Thymus (tissue), 14 donors: ENCODE measurements at places on chromosomes 5 and 9.

DNA sequence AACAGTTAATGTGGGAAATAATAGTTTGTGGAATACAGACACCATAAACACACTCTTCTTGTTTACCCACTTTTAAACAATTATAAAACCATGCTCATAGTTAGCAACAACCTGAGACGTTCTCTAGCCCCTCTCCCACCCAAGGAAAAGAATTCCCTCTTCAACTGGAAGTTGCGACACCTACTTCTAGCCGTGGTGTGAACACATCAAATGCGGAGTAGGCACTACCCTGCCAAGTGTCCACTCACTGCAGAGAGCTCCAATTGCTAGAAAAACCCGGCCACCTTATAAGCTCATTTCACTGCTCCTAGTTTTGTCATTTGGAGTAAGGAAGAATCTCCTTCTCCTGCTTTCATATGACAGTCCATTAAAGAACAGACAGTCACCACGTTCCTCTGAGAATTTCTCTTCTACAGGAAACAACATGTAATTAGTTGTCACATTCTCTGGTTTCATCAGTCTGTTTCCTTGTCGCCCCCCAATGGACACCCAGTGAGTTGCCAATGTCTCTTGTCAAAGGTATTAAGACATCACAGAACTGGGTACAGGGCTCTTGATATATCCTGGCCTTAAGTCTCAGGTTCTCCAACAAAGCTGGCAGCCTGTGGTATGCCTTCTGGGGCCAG, 47.3 kb downstream of the PRLR start:
- no peaks in the 10 kb centered on the region for H3K27me3 ChIP-seq
- DNase-seq, result no peak
- no peaks in the 10 kb centered on the region for H3K36me3 ChIP-seq
- no peak overlapping the region for H3K4me3 ChIP-seq

DNA sequence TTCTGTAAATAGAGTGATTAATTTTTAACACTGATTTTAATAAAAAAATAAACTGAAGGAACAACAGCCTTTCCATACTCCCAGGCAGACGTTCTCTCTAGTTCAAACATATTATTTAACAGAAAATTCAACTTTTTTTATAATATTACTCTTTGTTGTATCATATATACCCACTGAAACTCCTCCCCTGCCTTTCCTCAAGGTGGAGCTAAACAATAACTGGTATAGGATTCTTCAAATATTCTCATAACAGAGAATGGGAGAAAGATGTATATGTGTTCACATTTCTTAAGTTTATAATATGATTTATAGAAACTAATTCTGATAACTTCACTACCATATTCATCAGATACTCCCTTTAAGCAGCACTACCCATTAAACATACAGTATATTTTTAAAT, 83.4 kb downstream of the CYLC2 start:
- no peaks in the 10 kb centered on the region for H3K27me3 ChIP-seq
- no peak overlapping the region for H3K4me3 ChIP-seq
- no peaks in the 10 kb centered on the region for H3K4me1 ChIP-seq
- no peak overlapping the region for H3K27ac ChIP-seq
- no peaks in the 10 kb centered on the region for H3K36me3 ChIP-seq
- DNase-seq, result no peak

DNA sequence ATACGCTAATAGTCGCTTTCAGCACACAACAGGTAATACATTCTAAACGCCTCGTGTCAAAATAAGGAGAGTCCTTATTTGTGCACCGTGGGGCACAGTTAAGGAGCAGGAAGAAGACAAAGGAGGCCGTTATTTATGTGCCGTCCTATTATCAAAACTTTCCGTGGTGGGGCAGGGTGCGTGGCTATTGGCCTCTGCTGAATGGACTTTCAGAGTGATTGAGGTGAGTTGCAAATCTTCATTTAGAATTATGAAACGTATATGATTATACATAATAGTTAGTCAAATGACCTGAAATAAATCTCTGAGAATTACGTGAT, 833 bp downstream of the C5orf24 start:
- peak overlapping the region; percentile 87 for H3K27ac ChIP-seq
- DNase-seq, result no peak
- H3K4me1 ChIP-seq, result peaks cover 10% of the 10 kb centered on the region
- no peaks in the 10 kb centered on the region for H3K27me3 ChIP-seq
- peak overlapping the region; percentile 80 for H3K4me3 ChIP-seq

GRCh38 chr5:76351577-76351976, 51.5 kb upstream of the IQGAP2 start:
- H3K4me3 ChIP-seq, result no peak overlapping the region
- H3K27ac ChIP-seq, result no peak overlapping the region
- H3K27me3 ChIP-seq, result no peaks in the 10 kb centered on the region
- H3K36me3 ChIP-seq, result no peaks in the 10 kb centered on the region
- no peaks in the 10 kb centered on the region for H3K4me1 ChIP-seq
- DNase-seq, result no peak

GRCh38 chr5:108560581-108560980, 178.7 kb upstream of the FBXL17 start:
- no peak overlapping the region for H3K27ac ChIP-seq
- DNase-seq, result no peak
- H3K36me3 ChIP-seq, result no peaks in the 10 kb centered on the region

GRCh38 chr5:59484618-59485017, 408.9 kb downstream of the PDE4D start:
- H3K27ac ChIP-seq, result peak overlapping the region; percentile 19

GRCh38 chr5:111517853-111518501, 5.6 kb upstream of the STARD4 start:
- no peaks in the 10 kb centered on the region for H3K36me3 ChIP-seq
- no peak overlapping the region for H3K4me3 ChIP-seq
- no peaks in the 10 kb centered on the region for H3K27me3 ChIP-seq

- no peak for DNase-seq
- H3K27me3 ChIP-seq, result no peaks in the 10 kb centered on the region
- H3K36me3 ChIP-seq, result no peaks in the 10 kb centered on the region
- H3K27ac ChIP-seq, result no peak overlapping the region
- no peak overlapping the region for H3K4me3 ChIP-seq
Observed at GRCh38 chr5:116672203-116672602, 97.6 kb upstream of the SEMA6A start.

- no peak overlapping the region for H3K27ac ChIP-seq
- H3K4me1 ChIP-seq, result peaks cover 9% of the 10 kb centered on the region
- no peak overlapping the region for H3K4me3 ChIP-seq
- no peak for DNase-seq
- H3K27me3 ChIP-seq, result no peaks in the 10 kb centered on the region
- H3K36me3 ChIP-seq, result peaks cover 4% of the 10 kb centered on the region
Observed at GRCh38 chr9:73155968-73156864, 4.6 kb downstream of the ANXA1 start.
